ENCODE measurements at places on chromosomes 16 and 17.

DNA sequence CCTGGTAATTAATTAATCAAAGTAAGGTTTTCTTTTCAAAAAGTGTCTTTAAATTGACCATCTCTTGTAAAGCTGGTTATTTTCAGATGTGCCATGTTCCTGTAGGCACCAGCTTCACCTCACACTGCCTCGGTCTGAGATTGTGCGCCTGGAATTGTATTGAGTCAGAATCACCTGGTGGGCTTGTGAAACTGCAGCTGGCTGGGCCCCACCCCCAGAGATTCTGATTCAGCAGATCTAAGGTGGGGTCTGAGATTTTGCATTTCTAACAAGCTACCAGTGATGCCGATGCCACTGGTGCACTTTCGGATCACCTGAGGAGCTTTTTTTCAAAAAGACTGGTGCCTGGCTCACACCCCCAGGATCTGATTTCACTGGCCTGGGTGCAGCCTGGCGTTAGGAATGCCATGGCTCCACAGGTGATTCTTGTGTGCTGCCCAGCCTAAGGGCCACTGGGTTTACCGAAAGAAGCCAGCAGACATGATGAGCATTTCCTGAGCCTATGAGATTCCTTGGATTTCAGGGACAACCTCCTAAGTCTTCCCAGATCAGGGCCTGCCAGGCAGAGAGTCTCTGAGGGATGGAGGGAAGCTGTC is 59.2 kb upstream of the TOB1 start:
- H3K36me3 ChIP-seq: no peaks in the 10 kb centered on the region
- H3K4me1 ChIP-seq: peaks cover 22% of the 10 kb centered on the region
- no peak overlapping the region for H3K27ac ChIP-seq

DNA sequence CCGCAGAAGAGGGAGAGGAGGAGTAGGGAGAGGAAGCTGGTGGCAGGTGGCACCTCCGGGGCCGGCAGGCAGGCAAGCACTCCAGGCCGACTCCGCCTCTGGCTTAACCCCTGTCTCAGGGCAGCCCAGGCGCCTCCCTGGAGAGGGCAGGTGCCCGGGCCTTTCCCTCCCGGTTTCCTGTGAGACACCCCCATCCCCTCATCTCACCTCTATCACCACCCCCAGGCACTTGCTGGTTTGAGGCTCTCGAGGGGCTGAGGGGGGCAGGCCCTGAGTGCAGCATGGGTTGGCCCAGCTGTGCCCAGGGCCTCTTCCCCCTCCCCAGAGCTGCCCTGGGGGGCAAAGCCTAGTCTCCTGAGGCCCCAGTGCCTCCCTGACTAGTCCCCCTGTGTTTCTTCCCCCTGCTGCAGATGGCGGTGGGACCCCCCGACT is 6.0 kb downstream of the DOC2A start:
- peaks cover 2% of the 10 kb centered on the region for H3K36me3 ChIP-seq
- no peak overlapping the region for H3K4me3 ChIP-seq
- H3K4me1 ChIP-seq: no peaks in the 10 kb centered on the region
- H3K27me3 ChIP-seq: peaks cover 8% of the 10 kb centered on the region
- no peak for DNase-seq
- H3K27ac ChIP-seq: no peak overlapping the region

GRCh38 chr17:73464447-73464846 is 152.6 kb upstream of the CDC42EP4 start:
- DNase-seq: no peak
- H3K27ac ChIP-seq: no peak overlapping the region
- no peak overlapping the region for H3K4me3 ChIP-seq
- no peaks in the 10 kb centered on the region for H3K36me3 ChIP-seq

GRCh38 chr17:55212880-55213279 is 51.9 kb upstream of the HLF start:
- no peaks in the 10 kb centered on the region for H3K4me1 ChIP-seq
- no peak overlapping the region for H3K4me3 ChIP-seq
- H3K36me3 ChIP-seq: no peaks in the 10 kb centered on the region
- no peak for DNase-seq
- H3K27me3 ChIP-seq: no peaks in the 10 kb centered on the region
- no peak overlapping the region for H3K27ac ChIP-seq

- no peak within 1 kb of the TSS for H3K4me3 ChIP-seq
- H3K4me1 ChIP-seq: peaks cover 1% of the 10 kb centered on the region
- no peak within 1 kb of the TSS for H3K27ac ChIP-seq
- H3K27me3 ChIP-seq: peaks cover 64% of the 10 kb centered on the region
Measured at GRCh38 chr16:25691519-25692091, at the start of gene HS3ST4. HS3ST4 (plus strand) TSS chr16:25691959.

GRCh38 chr16:7624871-7625766 is 292.5 kb downstream of the RBFOX1 start:
- no peak overlapping the region for H3K4me3 ChIP-seq
- no peak overlapping the region for H3K27ac ChIP-seq
- DNase-seq: no peak

GRCh38 chr16:81864646-81865382 is 85.7 kb downstream of the PLCG2 start:
- H3K4me3 ChIP-seq: no peak overlapping the region
- peaks cover 18% of the 10 kb centered on the region for H3K4me1 ChIP-seq
- no peak overlapping the region for H3K27ac ChIP-seq
- no peaks in the 10 kb centered on the region for H3K27me3 ChIP-seq
- H3K36me3 ChIP-seq: peaks cover 31% of the 10 kb centered on the region
- no peak for DNase-seq

DNA sequence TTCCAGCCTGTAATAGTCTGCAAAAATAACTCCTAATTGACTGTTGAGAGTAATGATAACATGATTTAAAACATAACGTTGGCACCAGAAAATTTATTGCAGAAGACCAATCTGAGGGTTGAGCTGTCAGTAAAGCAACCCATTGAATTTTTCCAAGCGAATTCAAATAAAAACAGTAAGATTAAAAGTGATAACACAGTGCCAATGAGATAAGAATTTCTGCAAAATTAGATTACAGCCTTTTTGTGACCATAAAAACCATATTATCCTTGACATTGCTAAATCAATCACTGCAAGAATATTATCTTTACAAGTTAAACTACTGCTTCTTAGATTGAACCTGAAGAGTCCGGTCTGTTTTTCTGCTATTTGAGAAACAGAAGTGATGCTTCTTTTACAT is 341.4 kb downstream of the CDH11 start:
- H3K27ac ChIP-seq: no peak overlapping the region
- no peak for DNase-seq
- H3K4me1 ChIP-seq: no peaks in the 10 kb centered on the region
- no peak overlapping the region for H3K4me3 ChIP-seq

GRCh38 chr17:43211123-43211479 is 574 bp upstream of the TMEM106A start:
- peaks cover 31% of the 10 kb centered on the region for H3K36me3 ChIP-seq
- DNase-seq: no peak
- peak overlapping the region; percentile 91 for H3K27ac ChIP-seq
- H3K27me3 ChIP-seq: no peaks in the 10 kb centered on the region

GRCh38 chr16:30434852-30435251 is 5.0 kb upstream of the DCTPP1 start:
- H3K27ac ChIP-seq: peak overlapping the region; percentile 1
- DNase-seq: peak; percentile 60
- no peak overlapping the region for H3K4me3 ChIP-seq
- peaks cover 17% of the 10 kb centered on the region for H3K4me1 ChIP-seq
